ENCODE measurements at places on chromosomes 3 and 15. TPM values are rescaled to one million over a fixed set of nuclear protein-coding genes. Genes with fewer than 3 reads are reported as not detected.
A peak's percentile ranks its signal among the peaks of the same experiment; 100 is the strongest.

GRCh38 chr15:84715441-84716035 is 401 bp downstream of the SEC11A start:
- H3K27me3 ChIP-seq: no peaks in the 10 kb centered on the region
- peaks cover 26% of the 10 kb centered on the region for H3K4me1 ChIP-seq
- peaks cover 9% of the 10 kb centered on the region for H3K36me3 ChIP-seq
- peak overlapping the region; percentile 65 for H3K4me3 ChIP-seq
- H3K27ac ChIP-seq: peak overlapping the region; percentile 88
- DNase-seq: no peak

- H3K4me3 ChIP-seq: peak within 1 kb of the TSS; percentile 97
- H3K27ac ChIP-seq: peak within 1 kb of the TSS; percentile 100
- H3K4me1 ChIP-seq: peaks cover 62% of the 10 kb centered on the region
- no peaks in the 10 kb centered on the region for H3K27me3 ChIP-seq
- no peak for DNase-seq
Measured at GRCh38 chr3:4979428-4980228, at the start of gene BHLHE40. Gene BHLHE40 (plus strand): TSS chr3:4979437. CDS start chr3:4979719, 282 bp downstream.

DNA sequence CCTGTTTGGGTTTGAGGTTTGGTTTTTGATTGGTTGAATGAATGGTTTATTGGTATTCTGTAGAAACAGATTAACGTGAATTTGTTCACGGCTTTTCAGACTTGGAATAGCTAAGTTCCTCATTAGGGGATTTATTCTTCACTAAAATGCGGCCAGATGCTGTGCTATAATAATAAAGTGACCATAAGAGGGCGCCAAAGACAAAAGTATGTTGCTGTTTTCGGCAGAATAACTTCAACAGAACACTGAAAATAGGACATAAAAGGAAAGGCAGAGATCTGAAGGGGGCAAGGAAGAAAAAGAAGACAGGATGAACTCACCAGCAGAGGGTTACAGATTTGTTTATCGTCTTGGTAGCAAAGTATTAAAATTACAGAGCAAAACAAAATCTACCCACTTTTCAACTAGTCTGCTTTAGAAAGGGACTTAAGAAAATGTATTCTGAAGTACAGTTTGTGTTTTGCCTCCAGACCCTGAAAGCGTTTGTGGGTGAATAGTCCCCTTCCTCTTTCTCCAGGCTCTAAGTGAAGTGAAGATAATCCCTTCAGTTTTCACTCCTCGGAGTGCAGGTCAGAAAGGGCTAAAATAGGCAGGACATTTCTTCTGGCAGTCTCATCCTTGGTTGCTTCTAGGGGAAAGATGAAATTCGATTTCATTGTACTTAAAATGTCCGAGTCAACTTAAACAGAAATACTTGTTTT is 147.6 kb downstream of the IL20RB start:
- no peaks in the 10 kb centered on the region for H3K36me3 ChIP-seq
- DNase-seq: no peak
- H3K4me1 ChIP-seq: no peaks in the 10 kb centered on the region
- H3K27me3 ChIP-seq: peaks cover 14% of the 10 kb centered on the region

- H3K27ac ChIP-seq: no peak overlapping the region
- no peaks in the 10 kb centered on the region for H3K4me1 ChIP-seq
- peaks cover 2% of the 10 kb centered on the region for H3K36me3 ChIP-seq
- no peak for DNase-seq
- H3K4me3 ChIP-seq: no peak overlapping the region
- H3K27me3 ChIP-seq: no peaks in the 10 kb centered on the region
Measured at GRCh38 chr3:52934630-52935530, 37.5 kb upstream of the STIMATE start.

- DNase-seq: peak; percentile 61
- H3K4me3 ChIP-seq: no peak overlapping the region
- H3K4me1 ChIP-seq: peaks cover 42% of the 10 kb centered on the region
Measured at GRCh38 chr15:70375006-70375431, 277.3 kb upstream of the TLE3 start.

DNA sequence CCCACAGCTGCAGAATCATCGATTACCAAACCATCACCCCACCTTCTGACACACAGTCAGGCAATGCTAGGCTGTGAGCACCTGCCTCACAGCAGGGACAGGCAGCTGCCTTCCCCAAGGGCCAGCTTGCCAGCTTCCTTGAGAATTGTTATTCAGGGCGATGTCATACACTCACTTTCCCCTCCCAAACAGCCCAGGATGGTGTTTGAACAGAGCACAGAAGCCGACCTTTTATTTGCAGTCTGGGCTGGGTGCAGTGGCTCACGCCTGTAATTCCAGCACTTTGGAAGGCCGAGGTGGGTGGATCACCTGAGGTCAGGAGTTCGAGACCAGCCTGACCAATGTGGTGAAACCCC is 84.5 kb upstream of the HERC1 start:
- no peak overlapping the region for H3K27ac ChIP-seq
- H3K36me3 ChIP-seq: peaks cover 9% of the 10 kb centered on the region
- no peaks in the 10 kb centered on the region for H3K27me3 ChIP-seq
- H3K4me1 ChIP-seq: peaks cover 7% of the 10 kb centered on the region
- DNase-seq: no peak
- H3K4me3 ChIP-seq: no peak overlapping the region

DNA sequence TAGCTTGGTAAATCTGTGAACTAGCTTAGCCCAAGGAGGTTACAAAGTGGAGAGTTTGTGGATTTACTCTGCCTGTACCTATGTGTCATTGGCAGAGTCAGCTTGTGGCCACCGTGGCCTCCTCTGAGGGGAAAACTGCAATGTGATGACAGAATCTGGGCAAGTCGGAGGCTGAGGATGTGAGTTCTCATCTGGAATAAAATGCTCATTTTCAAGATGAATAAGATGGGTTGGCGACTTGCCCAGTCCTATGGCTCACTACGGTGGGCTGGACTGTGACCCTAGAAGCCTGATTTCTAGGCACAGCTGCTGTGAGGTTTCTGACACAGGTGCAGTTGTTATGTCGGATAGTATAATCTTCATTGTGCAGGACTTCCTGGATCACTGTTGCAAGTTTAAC is 83.7 kb downstream of the ETV5 start:
- DNase-seq: no peak
- no peak overlapping the region for H3K4me3 ChIP-seq
- no peak overlapping the region for H3K27ac ChIP-seq
- peaks cover 4% of the 10 kb centered on the region for H3K4me1 ChIP-seq
- no peaks in the 10 kb centered on the region for H3K27me3 ChIP-seq

DNA sequence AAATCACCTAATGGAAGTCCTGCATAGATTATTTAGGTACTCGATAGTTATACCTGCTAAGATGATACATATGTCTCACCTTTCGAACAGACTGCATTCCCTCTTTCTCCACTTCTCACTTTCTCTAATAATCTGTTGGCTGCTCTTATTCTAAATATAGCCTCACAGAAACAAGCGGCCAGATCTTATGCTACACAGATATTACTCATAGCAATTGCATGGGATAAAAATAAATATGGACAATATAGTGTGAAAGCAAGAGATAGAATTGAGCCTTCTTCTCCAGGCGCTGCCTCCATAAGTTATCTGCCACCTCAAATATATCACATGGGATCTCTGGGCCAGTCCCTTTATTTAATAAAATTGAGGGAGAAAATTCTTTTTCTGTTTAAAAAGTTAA is 29.5 kb upstream of the TGFBR2 start:
- no peaks in the 10 kb centered on the region for H3K36me3 ChIP-seq
- H3K27me3 ChIP-seq: no peaks in the 10 kb centered on the region
- H3K4me3 ChIP-seq: no peak overlapping the region
- peaks cover 5% of the 10 kb centered on the region for H3K4me1 ChIP-seq

GRCh38 chr3:18382760-18383369 is 42.3 kb downstream of the SATB1 start:
- no peaks in the 10 kb centered on the region for H3K4me1 ChIP-seq
- no peaks in the 10 kb centered on the region for H3K27me3 ChIP-seq
- H3K4me3 ChIP-seq: no peak overlapping the region
- peaks cover 18% of the 10 kb centered on the region for H3K36me3 ChIP-seq

DNA sequence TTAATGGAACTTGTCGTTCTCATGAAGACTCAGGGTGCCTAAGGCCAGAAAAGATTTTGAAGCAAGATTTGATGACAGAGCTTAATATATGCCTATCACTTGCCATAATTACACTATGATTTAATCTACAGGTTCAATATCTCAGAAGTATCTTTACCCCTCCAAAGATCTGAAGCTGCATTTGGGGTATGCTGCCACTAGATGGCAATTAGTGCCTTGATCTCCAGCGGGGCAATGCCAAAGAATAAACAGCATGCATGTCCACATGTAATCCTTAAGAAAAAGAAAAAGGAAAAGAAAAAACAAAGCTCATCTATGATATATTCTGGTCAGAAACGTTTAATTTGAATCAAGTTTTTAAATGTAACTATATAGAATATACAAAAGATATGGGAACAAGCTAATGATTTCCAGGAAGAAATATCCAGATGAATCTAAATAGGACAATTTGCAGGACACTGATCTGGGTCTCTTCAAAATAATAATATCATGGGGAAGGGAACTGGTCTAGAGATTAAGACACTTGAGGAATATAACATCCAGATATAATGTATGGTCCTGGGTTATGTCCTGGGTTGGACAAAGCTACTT is 55.0 kb upstream of the SOX14 start:
- no peaks in the 10 kb centered on the region for H3K36me3 ChIP-seq
- no peaks in the 10 kb centered on the region for H3K27me3 ChIP-seq
- no peak overlapping the region for H3K27ac ChIP-seq
- no peak for DNase-seq

DNA sequence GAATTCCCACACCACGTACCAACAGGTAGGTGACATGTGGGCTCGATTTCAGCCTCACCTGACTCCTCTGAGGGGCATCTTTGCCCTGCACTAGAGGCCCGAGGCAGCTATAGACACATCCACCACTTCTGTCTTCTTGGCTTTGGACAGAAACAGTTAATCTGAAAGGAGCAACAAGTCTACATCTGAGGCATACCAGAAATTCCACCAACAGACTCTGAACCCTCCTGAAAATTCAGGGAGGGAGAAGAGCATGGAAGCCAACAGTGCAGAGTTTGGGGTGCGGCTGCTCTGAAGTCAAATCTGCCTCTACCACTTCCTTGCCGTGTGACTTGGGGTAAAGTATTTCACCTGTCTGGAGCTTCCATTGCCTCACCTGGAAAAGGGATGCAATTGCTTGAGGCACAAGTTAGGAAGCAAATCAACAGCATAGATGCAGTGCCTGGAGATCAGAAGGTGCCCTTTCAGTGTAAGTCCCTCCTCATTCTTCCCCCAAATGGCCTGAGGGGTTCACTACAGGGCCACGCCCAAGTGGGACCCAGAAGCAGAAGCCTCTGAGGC is 119.8 kb downstream of the SHQ1 start:
- DNase-seq: no peak
- H3K36me3 ChIP-seq: no peaks in the 10 kb centered on the region

- no peak for DNase-seq
- H3K4me1 ChIP-seq: peaks cover 29% of the 10 kb centered on the region
- no peak overlapping the region for H3K27ac ChIP-seq
- peaks cover 27% of the 10 kb centered on the region for H3K27me3 ChIP-seq
- H3K4me3 ChIP-seq: no peak overlapping the region
Measured at GRCh38 chr15:41490355-41490754, 3.3 kb upstream of the ITPKA start.

DNA sequence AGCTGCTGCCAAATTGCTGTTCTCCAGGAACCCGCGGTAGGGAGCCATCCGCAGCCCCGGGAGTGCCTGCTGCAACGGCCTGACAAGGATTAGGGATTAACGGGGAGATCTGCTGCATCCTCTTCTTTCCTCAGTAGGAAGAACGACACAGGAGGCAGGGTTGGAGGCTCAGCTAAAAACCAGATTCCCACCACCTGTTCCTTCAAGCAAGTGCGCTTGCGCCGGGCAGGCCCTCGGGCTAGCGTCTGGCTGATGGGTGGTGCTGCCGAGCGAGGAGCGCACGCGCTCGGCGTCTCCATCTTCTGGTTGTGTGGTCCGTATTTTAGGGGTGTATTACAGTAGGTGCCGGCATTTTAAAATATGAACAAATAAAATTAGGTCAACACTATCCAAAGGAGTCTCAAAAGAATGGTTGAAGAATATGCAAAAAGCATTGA is 25.4 kb upstream of the SLC25A26 start:
- peak; percentile 62 for DNase-seq
- H3K36me3 ChIP-seq: no peaks in the 10 kb centered on the region
- peaks cover 11% of the 10 kb centered on the region for H3K27me3 ChIP-seq

GRCh38 chr15:83323296-83323711 is 38.8 kb upstream of the BNC1 start:
- no peak for DNase-seq
- no peaks in the 10 kb centered on the region for H3K27me3 ChIP-seq
- H3K4me3 ChIP-seq: no peak overlapping the region
- peaks cover 3% of the 10 kb centered on the region for H3K4me1 ChIP-seq
- H3K27ac ChIP-seq: no peak overlapping the region
- no peaks in the 10 kb centered on the region for H3K36me3 ChIP-seq

GRCh38 chr3:4596612-4597011 is 103.5 kb downstream of the ITPR1 start:
- no peaks in the 10 kb centered on the region for H3K36me3 ChIP-seq
- DNase-seq: no peak
- no peaks in the 10 kb centered on the region for H3K4me1 ChIP-seq
- no peaks in the 10 kb centered on the region for H3K27me3 ChIP-seq

GRCh38 chr3:176663837-176664831 is 533.1 kb downstream of the TBL1XR1 start:
- H3K27me3 ChIP-seq: no peaks in the 10 kb centered on the region
- DNase-seq: no peak
- no peaks in the 10 kb centered on the region for H3K36me3 ChIP-seq
- no peaks in the 10 kb centered on the region for H3K4me1 ChIP-seq
- no peak overlapping the region for H3K4me3 ChIP-seq

DNA sequence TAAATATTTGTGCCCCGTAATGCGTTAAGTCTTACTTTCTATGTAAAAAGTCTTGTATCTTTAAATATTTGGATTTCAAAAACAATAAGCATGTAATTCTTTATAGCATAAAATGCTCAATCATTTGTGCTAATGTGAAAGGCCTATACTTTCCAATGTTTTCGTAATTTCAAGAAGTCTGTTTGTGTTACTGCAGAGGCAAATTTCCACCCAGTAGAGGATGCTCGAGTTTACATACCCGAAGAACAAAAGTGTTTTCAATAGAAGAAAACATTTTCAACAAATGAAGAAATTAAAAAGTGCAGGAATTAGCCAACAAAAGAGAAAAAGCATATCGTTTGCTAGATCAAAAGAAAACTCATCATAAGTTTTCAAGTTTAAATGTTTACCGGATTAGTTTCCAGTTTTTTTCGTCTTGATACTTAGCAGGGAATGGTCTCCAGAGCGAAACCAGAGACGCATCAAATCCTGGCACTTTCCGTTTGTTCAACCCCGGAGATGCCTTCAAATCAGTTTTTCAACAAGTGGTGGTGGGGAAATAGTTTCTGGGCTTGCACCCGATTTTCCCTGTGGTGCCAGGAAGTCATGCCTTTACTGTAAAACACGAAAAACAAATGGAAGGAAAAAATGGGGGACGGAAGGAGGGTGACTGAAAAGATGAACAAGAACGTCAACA is 1.0 kb downstream of the CGGBP1 start:
- H3K27ac ChIP-seq: peak overlapping the region; percentile 92
- no peak for DNase-seq
- H3K4me1 ChIP-seq: peaks cover 40% of the 10 kb centered on the region
- H3K36me3 ChIP-seq: peaks cover 17% of the 10 kb centered on the region

The DNASE1L3 gene
- 5.8 TPM for total RNA-seq

The UBXN7 gene
- total RNA-seq: 35.5 TPM

The ADAMTS9 gene
- 7.8 TPM for total RNA-seq

The SENP7 gene
- total RNA-seq: 13.3 TPM

The BFSP2 gene
- total RNA-seq: not detected

All from suprapubic skin (tissue), 4 donors.